ENCODE measurements at places on chromosomes 5 and 9.

DNA sequence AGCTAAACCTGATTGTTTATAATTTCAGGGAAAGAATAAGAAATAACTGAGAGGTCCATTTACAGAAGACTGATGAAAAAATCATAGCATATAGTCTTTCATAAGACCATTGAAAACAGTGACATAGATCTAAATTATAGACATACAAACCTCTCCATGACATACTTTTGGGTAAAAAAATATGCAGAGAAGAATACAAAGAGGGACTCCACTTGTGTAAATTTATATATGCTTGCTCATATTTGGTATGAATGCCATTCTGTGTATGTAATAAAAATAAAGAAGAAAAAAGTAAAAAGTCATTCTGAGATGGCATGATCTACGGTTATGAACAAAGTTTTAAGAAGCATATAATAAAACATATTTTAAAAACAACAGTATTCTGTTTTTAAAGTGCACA is 310.7 kb downstream of the ASTN2 start:
- DNase-seq = no peak

GRCh38 chr9:74205056-74205455 is 292.1 kb upstream of the RORB start:
- no peak for DNase-seq

DNA sequence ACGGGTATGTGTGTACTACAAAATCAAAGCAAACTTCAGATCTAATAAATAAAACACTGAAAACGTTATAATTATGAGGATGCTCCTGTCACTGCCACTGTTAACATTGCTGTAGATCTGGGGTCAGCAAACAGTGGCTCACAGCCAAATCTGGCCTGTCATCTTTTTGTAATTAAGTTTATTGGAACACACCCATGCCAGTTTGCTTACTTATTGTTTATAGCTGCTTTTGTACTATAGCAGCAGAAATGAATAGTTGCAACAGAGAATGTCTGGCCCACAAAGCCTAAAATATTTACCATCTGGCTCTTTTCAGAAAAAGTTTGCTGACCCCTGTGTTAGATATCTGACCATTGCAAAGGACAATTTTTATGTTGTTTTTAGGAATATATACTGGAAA is 32.1 kb downstream of the PRRC1 start:
- DNase-seq = no peak

DNA sequence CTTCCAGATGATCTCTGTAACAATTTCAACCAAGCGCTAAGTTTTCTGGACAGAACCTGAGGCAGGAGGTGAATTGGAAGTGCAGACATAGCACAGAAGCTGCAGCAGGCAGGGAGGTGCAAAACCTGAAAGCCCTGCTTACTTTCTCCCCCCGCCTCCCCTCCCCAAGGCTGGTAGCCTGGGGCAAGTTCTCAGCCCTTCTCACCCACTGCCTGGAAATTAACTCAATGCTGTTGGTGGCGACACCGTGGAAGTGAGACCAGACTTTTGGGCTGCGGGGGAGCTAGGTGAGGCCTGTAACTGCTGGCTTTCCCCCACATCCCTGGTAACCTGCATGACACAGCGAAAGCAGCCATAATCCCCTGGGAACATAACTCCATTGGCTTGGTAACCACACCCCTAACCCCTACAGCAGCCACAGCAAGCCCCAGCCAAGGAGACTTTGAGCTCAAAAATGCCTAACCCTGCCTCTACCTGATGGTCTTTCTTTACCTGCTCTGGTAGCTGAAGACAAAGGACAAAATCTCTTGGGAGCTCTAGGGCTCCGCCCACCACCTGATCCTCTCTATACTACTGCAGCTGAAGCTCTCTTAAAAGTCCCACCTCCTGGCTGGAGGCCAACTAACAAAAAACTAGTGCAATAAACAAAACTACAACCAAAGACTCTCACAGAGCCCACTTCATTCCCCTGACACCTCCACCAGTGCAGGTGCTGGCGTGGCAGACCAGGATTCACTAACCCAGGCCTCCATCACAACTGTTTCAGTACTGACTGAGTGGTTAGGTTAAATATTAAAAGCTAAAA is 11.9 kb upstream of the OR13C8 start:
- DNase-seq = no peak

- DNase-seq = no peak
Observed at GRCh38 chr5:158755986-158756385, 343.7 kb downstream of the EBF1 start.

DNA sequence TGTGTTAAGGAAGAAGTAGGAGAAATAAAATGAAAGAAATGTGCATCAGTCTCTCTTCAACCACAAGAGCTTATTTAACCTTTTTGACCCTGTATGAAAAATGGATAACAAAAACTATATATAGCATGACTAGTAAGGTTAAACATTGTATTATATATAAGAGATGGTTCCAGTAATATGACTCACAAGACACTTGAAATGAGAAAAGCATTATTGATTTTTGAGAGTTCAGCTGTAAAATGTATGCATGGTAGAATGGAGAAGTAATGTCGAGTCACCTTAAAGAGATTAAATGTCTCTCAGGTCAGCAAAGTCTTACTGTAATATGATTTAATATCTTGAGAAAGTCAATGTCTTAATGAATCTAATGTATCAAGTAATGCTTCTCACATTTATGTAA is 860.9 kb downstream of the TAF11L14 start:
- DNase-seq = no peak

DNA sequence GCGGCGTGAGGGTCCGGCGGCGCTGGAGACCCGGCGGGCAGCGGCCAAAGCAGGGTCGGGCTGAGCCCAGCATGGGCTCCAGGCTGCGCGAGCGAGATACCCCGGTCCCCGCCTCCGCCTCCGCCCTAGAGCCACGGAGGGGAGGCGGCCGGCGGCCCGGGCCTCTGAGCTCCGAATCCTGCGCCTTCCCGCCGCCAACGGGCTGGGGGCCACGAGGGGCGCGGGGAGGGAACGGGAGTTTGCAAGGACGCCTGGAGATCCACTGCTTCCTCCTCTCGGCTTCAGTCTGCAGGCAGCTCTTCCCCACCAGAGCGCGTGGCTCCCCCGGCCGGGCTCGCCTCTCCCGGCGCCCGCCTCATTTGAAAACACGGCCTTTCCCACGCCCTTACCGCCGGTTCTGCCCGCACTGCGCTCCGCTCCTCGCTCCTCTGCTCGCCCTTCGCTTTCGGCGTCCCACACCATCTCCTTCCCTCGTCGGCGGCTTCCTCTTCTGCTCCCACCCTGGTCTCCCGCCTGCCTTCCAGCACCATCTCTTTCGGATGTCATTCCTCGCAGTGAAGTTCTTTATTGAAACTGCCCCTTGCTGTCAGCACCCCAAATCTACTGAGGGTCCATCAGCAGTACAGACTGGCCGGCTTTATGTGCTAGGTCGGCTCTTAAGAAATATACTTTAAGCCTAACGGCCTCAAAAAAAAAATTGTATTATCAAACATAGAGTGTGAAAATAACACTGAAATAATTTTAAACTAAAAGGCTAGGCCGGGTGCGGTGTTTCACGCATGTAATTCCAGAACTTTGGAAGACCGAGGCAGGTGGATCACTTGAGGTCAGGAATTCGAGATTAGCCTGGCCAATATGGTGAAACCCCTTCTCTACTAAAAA is 105.0 kb upstream of the FAM120A start:
- DNase-seq = no peak

DNA sequence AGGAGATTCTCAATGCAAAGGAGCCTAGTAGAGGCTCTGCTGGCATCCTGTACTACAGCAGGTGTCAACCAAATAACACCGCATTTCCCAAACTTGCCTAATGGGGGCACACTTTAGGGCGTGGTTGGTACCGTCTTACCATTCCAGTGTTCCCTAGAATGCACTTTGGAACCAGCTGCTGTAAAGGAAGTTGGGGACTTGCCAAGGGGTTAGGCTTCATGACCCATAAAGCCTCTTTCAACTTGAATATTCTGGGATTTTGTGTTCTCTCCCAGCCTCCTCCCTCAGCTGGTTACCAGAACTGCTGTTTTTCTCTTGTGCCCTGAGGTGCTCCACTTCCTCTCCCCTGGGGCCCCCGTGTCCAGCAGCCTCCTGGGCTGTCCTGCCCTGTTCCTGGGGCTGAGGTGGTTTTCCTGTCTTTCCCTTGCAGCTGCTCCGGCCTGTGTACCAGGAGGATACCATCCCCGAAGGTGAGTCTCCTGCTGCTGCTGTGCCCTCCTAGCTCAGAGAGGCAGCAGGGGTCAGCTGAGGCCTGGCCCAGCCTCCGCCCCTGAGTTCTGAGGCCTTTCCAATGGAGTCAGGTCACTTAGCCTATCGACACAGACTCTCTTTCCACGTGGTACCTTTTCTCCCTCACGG is 44.7 kb downstream of the RGS3 start:
- DNase-seq = no peak

- DNase-seq = peak; percentile 66
Observed at GRCh38 chr5:912280-913091, 19.8 kb downstream of the TRIP13 start.

DNA sequence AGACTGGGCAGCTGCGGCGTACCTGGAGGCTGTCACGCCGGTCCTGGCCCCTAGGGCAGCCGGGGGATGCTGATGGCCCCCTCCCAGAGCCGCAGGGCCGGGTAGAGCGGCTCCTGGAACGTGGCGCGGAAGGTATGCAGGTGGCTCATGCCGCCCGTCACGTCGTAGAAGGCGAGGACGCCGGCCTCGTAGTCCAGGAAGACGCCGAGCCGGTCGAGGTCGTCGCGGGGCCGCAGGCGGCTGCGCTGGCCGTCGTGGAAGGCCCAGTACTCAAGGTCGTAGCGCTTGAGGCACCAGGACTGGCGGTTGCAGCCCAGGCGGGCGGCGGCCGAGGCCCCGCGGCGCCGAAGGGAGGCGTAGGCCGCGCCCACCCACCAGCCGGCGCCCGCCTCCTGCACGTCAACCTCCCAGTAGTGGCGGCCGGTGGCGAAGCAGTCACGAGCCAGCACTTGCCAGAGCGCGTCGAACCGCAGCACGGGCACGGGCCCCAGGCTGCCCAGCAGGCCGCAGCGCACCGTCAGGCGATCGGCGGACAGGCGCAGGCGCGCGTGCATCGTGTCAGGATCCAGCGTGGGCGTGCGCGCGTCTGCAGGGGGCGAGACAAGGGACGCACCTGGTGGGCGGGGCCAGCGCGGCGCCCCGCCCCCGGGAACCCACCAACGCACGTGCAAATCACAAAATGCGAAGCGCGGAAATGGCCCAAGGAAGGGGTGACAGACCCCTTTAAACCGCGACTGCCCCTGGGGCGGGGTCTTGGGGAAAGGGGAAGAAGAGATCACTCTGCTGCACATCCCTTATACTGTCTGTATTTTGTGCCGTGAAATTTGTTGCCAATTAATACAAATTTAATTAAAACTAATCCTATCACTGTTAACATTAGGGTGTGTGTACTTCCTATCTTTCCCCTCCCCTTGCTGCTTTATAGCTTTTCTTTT is 31.2 kb downstream of the NANS start:
- DNase-seq = no peak

DNA sequence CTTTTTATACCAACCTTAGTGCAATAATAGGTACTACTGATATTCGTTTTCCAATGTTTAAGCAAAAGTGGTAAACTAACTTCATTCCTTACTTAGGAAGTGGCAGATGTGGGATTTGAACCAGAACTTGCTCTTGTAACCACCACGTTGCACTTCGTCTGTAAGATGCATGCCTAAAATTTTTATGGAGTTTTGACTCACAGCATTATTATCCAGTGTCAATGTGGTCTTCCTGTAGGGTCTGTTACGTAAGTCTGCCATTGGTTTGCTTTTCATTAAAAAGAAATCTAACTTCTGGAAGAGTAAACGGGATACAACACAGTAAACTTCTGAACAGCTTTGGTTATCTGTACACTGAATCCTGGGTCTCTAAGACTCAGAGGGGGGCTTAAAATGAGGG is 521.0 kb upstream of the WWC1 start:
- DNase-seq = no peak

GRCh38 chr5:143135832-143136551 is 267.5 kb downstream of the NR3C1 start:
- DNase-seq = no peak

GRCh38 chr9:104961238-104961637 is 33.3 kb upstream of the ABCA1 start:
- peak; percentile 58 for DNase-seq

DNA sequence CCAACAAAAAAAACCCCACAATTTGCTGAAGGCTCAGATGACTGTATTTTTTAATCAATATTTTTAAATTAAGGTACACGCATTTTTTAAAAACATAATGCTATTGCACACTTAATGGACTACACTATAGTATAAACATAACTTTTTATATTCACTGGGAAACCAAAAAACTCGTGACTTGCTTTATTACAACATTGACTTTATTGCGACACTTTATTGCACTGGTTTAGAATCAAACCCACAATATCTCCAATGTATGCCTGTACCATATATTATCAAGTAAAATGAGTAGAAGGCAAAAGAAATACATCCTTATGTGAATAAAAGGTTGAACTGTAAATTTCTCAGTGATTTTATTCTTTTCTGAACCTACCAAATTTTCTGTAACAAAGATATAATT is 53.7 kb downstream of the RICTOR start:
- DNase-seq = no peak

GRCh38 chr5:140073296-140073695 is 30.2 kb upstream of the NRG2 start:
- no peak for DNase-seq

GRCh38 chr5:80368661-80369480 is 39.0 kb upstream of the ZFYVE16 start:
- DNase-seq = no peak

DNA sequence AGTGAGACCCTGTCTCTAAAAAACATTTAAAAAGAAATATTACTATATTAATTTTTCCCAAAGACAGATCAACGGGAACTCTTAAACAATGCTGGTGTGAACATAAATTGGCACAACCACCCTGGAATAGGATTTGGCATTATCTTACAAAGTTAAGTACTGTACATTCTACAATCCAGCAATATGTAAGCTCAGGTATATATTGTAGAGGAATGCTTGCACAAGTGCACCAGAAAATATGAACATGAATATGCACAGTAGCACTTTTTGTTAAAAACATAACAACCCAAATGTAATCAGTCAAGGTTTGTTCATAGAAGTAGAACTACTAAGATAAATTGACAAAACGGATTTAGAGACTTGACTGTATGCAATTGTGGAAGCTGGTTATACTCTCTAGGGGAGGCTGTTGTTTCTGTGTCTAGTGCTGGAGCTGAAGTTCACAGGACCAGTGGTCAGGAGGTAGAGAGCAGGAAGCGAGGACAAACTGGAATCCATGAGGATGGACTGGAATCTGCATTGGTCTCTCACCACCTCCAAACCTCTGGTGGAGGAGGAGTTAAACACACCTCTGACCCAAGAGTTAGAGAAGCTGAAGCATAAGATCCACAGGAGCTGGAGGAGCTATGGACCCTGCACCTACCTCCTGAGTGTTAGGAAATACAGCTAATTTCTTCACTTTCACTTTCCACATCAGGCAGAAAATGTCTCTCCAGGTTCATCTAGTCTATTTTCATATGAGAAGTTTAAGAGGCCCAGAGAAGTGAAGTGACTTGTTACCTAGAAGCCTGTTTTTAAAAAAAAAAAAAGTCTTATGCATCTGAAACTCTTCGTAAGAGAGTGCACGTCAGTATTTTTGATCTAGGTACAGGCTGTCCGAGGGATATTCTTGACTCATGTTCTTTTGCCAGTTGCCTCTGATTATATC is 20.3 kb upstream of the RIC1 start:
- DNase-seq = no peak

Measured in activated CD4-positive, alpha-beta T cell treated with anti-CD3 and anti-CD28 coated beads for 4 hours (primary cell).